NCI-H1092 (cell line): ENCODE measurements at places on chromosomes 2 and 18.

DNA sequence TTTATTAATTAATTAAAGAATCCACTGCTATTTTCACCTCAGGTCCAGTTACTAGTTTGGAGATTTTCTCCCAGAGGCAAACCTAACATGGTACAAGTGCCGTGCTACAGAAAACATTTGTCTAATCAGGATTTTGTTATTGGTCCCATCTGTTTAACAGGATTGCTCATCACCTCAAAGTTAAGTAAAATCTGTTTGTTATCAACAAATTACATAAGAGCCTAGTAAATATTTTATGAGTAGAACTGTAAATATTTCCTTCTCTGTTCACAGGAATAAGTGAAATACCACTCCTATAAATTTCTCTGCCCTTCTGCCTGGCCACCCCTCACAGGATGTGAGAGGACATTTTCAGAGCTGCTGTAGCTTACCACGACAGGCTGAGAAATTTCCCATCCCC, 200.2 kb downstream of the RAD51AP2 start:
- no peak for DNase-seq

- DNase-seq: peak; percentile 74
Observed at GRCh38 chr2:176653479-176654443, 384.5 kb downstream of the MTX2 start.

DNA sequence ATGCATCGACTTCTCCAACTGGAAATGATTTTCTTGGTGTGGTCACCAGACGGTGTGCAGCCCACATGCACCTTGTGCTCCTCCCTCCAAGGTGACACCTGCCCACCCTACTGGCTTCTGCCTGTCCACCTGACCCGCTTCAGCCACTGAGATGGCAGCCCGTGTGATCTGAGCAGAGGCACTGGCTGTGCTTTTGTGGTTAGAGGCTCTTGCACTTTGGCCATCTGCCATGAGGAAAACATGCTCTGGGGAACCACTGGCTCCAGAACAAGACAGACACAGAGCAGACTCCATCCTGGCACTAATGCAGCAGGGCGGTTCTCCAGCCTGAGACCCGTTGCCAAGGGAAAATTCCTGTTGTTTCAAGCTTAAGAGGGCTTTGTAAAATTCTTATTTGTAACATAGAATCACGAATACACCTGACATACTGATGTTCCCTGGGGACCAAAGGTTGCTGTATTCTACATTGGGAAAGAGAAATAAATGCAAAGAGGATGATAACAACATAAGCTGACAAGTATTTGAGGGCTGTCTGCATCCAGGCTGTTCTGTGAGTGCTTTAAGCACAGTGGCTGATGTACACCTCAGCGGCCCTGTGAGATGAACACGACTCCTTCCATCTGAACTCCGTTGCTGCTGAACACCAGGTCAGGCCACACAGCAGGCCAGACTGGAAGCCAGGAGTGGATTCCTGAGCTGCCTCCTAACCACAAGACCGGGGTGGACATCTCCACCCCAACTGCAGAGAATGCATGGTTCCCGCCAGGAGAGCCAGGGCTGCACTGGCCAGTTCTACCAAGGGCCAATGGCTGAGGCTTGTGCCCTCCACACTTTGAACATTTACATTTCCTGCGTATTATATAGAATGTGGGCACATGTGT, 820.4 kb downstream of the GALR1 start:
- peak; percentile 57 for DNase-seq

DNA sequence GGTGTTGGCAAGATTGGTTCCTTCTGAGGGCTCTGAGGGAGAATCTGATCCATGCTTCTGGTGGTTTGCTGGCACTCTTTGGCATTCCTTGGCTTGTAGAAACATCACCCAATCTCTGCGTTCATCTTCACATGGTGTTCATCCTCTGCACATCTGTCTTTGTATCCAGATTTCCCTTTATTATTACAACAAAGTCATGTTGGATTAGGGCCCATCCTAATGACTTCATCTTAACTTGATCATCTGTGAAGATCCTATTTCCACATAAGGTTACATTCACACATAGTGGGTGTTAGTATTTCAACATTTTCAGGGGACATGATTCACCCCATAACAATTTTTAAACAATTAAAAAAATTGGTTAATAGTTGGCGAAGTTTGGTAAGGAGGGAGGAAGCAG, 177.4 kb upstream of the CWC22 start:
- DNase-seq: no peak

- no peak for DNase-seq
Observed at GRCh38 chr18:56248610-56249235, 389.7 kb downstream of the TXNL1 start.

GRCh38 chr2:23599667-23600066, 214.7 kb downstream of the KLHL29 start:
- peak; percentile 81 for DNase-seq

DNA sequence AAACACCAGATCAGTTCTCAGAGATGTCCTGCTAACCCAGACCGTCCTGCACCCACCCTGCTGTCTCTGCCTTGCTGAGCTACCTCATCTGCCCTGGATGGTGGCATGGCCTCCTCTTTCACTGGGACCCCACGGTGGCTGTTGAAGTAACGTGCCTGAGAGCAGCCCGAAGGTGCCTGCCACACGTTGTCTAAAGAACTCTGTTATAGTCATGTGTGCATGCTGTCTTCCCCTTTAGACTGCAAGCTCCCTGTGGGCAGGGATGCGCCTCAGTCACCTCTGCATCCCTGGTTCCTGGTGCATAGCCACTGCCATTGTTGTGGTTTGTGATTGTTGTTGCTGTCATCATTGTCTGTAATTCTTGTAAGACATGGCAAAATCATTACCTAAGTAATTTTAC, 235.9 kb downstream of the EIPR1 start:
- DNase-seq: no peak

- DNase-seq: no peak
Observed at GRCh38 chr2:241008711-241009121, 10.3 kb downstream of the SNED1 start.

DNA sequence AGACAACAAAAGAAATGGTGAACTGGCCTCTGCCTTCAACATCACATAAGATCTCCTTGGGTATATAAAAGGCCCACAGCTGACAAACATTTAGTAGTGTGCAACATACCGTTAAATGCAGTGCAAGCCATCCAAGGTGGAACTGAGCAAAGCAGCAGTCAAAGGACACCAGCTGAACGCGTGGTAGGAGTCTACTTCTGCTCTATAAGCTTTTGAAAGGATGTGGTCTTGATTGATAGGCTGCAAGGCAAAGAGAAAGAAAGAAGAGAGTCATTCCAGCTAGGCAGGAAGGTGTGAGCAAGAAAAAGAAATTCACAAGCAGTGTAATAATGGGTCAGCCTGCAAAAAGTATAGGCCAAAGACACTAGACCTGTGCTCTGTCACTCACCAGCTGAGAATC, 356.3 kb downstream of the SATB2 start:
- DNase-seq: no peak

DNA sequence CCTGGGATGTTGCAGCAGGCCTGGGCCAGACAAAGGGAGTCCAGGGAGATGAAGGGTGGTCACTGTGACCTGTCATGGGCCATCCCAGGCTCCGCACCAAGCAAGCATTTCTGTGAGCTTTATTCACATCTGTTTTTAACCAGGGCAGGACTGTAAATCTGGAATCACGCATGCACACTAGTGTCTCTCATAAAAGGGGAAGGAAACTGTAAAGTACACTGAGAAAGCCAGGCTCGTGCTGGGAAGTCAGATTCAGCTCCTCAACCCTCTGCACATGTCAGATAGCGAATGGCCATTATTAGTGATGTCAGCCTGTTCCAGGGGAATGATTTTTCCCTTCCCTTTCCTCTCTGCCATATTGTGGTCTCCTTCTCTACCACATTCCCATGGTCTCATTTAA, 818.6 kb upstream of the RAB6C start:
- DNase-seq: no peak

GRCh38 chr2:221001381-221001801, 570.7 kb downstream of the EPHA4 start:
- DNase-seq: no peak

DNA sequence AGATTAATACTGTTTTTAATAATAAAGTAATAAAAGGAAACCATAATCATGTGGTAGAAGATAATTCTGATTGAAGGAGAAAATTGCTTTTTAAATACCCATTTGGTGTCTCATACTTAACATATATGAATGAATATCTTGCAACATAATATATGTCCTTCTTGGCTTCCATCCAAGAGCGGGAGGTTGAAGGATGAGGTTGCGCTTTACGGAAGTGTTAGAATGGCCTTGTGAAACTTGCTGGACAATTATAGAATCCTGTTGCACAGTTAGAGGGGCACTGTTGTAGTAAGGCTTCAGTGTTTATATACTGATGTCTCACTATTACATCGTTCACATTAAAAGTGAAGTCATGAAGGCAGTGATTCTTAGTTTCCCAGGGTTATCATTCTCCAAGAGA, 9.4 kb downstream of the INSIG2 start:
- DNase-seq: no peak

DNA sequence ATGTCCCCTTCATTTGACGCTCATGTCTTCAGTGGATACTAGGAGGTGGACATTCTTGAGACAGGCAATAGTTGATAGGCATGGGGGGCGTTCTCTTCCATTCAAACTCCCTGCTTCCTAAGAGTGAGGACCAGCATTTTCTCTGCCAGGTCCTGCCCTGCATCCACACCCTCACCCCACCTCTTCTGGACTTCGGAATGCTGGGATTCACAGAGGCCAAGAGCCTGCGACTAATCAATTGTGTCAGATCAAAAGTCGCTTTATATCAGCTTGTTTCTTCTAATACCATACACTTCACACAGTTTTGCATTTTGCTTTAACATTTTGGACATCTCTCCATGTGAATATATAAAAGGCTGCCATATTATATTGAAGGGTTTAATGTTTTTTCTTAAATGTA, 210.7 kb downstream of the CCDC102B start:
- no peak for DNase-seq
